ENCODE measurements at places on chromosomes 12 and 14.

- no peak for DNase-seq
These were observed 32.2 kb upstream of the PTPRQ start for GRCh38 chr12:80411787-80412186.

DNA sequence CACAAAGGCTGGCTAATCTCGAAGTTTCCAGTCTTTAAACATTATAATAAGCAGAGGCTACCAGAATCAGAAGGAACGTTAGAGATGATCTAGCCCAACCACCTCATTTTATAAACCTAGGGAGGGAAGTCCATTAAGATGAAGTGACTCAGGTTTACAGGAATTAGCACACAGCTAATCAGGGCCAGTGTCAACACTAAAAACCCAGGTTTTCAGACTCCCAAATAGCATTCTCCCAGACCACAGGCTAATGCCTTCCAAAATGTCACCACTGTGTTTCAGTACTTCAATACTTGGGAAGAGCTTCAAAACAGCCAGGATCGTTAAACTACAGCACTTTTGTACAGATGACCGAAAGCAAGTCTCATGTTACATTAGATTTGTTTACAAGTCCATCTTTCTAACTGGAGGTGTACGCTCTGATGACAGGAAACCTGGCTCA is 89.2 kb downstream of the FOXN3 start:
- no peak for DNase-seq

DNA sequence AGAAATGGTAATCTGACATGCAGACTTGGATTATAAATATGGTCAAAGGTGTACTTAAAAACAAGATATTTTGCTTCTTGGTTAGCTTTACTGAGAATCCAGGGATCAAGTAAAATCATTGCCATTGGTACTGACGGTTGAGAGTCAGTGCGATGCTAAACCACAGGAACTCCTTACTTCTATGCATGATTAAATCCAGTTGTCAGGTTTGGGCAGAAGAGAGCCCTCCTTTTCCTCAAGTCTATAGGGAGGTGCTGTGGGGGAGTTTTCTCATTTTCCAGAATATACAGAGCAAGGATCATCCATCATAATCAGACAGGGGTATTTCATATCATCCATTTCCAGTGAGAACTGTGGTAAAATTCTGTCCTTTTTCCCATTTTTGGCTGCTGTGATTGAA is 839.1 kb downstream of the NRXN3 start:
- no peak for DNase-seq

GRCh38 chr12:131386781-131387180 is 324.1 kb upstream of the SFSWAP start:
- DNase-seq: no peak

DNA sequence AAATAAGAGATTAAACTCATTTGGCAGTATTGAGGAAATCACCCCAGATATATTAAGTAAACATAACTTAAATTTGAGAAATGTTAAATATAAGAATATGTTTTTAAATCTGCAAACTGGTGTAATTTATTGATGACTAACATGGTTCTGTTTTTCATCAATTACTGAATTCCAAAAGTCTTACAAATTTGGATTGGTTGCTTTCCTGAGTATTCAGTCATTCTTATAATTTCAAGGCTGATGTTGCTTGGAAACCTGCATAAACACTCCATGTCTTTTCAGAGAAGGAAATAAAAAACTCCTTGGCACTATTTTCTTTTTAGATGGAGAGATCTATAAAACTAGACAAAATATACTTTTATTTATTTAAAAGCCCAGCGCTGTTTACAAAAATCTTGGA is 71.7 kb downstream of the NOVA1 start:
- DNase-seq: no peak

GRCh38 chr12:12689647-12690300 is 6.2 kb downstream of the GPR19 start:
- no peak for DNase-seq

- DNase-seq: no peak
These were observed 262.7 kb upstream of the ALG10B start for GRCh38 chr12:38053655-38054464.

- DNase-seq: no peak
These were observed 12.0 kb downstream of the GNG2 start for GRCh38 chr14:51872396-51872795.

DNA sequence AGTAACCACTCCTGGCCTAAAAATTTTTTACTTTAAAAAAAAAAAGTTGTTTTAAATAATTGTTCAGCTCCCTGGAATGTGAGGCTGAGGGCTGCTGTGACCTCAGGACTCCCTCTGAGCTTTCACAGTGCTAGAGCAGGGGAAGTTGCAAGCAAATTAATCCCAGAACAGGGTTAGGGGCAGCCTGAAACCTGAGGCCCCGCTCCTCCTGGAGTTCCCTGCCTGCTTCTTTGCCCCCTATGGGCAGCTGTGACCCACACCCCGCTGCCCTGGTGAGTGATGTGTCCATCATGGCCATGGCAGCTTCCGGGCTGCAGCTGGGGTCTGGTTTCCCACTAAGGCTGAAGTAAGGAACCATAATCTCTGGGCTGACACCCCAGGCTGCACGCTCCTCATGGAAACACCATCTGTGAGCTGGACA is 9.5 kb downstream of the RITA1 start:
- DNase-seq: no peak

DNA sequence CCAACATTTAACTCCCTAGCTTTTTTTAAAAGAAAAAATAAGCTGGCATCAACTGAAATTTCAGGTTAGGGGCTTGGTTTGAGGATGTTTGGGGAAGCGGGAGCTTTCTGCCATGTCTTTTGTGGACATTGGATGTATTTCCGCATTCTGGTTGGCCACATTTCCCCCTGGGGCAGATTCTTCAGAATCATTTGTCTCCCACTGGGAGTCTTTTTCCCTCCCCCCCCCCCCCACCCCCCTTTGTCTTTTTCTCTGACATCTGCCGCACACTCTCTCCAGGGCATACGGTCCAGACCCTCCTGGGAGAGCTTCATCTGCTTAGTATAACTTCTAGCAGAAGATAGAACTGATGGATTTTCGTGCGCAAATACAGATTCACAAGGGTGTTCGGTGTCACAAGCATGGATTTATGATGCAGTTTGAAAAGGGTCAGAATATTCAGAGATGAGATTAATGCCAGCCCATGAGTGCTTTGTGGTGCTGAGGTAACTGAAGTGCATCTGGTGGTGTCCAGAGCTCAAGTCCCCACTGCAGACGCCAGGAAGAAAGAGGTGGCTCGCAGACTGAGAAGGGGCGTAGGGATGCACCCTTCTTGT is 40.2 kb downstream of the ETV6 start:
- no peak for DNase-seq

DNA sequence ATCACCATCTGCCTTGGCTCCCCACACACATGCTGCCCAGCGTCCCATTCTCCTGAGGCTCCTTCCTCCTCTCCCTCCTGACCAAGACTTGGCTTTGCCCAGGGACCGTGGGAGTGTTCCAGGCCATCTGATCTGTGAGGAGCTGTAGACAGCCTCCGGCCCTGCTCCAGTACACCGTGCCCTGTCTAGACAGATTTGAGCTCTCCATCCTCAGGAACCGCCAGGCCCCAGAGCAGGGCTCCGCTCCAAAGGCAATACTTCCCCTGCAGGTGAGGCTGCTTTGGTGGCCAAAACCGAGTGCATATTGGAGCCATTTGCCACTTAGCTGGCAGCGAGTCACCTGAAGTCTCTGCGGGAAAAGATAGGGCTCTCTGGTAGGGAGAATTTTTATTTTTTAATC is 147.4 kb downstream of the ANO2 start:
- no peak for DNase-seq

GRCh38 chr12:93753838-93754429 is 76.8 kb downstream of the CRADD start:
- no peak for DNase-seq

DNA sequence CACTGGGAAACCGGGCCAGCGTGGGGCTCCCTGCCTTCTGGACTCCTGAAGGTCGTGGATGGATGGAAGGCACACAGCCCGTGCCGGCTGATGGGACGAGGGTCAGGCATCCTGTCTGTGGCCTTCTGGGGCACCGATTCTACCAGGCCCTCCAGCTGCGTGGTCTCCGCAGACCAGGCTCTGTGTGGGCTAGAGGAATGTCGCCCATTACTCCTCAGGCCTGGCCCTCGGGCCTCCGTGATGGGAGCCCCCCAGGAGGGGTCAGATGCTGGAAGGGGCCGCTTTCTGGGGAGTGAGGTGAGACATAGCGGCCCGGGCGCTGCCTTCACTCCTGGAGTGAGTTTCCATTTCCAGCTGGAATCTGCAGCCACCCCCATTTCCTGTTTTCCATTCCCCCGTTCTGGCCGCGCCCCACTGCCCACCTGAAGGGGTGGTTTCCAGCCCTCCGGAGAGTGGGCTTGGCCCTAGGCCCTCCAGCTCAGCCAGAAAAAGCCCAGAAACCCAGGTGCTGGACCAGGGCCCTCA is 26.9 kb downstream of the HIP1R start:
- DNase-seq: no peak

DNA sequence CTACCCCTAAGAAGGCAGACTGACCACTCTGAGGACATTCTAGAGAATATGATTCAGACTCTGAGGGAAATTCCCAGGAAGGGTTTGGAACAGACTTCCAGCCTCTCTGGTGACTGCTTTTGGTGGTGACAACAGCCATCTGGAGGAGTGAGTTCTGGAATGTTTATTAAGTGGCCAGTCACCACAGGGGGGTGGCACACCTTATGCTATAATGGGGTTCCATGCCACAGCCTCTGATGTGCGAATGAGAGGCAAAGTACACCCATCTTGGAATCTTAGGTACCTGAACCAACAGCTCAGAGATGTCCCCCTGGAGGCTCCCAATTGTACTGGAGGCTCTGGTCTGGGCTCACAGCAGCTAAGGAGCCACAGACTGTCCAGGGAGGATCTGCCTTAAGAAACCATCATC is 9.5 kb upstream of the TINF2 start:
- DNase-seq: no peak

DNA sequence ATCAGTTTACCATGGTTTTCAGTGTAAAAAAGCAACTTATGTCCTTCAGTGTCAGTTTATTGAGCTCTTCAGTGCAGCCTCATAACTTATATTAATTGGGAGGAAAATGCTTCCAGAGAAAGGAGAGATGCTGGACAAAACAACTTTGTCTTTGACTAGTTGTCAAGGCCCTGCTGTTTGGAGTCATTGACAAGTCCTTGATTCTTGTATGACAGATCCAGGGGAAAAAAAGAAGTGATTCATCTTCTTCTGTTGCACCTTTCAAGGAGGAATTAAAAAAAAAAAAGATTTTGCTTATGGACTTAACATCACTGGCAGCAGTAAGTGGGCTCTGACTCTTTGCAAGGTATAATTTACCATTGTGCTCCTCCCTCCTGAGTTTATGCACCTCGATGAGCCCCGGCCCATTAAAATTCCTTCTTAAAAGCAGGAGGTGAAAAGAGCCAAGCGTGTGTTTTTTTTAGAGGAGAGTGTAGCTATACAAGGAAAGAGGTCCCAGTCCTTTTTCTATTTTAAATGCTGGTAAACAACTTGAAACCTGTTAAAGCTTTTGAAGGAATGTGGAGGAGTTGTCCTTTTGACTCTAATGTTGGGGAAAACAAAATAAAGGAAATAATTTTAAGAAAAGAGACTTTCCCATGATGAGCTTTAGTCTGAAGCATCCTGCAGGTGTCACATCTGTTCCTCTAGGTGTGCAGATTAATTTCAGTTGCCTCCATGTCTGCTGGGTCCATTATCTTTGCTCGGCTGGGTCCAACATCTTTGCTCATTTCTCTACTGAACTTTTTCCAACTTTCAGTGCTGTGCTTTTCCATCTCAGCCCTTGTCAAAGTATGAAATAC is 431.6 kb downstream of the RAD51B start:
- no peak for DNase-seq

- no peak for DNase-seq
These were observed 17.8 kb downstream of the FBLN5 start for GRCh38 chr14:91929700-91930099.

DNA sequence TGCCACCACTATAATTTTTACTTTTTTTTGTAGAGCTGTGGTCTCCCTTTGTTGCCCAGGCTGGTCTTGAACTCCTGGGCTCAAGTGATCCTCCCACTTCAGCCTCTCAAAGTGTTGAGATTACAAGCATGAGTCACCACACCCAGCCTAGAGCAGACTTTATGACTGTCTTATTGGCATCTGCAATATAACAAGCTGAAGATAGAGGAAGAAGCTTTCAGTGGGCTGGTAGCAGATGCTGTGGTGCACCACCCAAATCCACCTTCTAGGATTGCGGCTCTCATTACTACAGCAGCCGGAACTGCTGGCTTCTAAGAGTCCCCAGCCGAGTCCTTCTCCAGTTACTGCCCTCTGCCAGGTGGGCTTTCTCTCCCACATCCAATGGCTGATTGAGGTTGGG is 7.6 kb upstream of the STK38L start:
- DNase-seq: no peak

- no peak for DNase-seq
These were observed 121.7 kb upstream of the CAND1 start for GRCh38 chr12:67147447-67147846.

DNA sequence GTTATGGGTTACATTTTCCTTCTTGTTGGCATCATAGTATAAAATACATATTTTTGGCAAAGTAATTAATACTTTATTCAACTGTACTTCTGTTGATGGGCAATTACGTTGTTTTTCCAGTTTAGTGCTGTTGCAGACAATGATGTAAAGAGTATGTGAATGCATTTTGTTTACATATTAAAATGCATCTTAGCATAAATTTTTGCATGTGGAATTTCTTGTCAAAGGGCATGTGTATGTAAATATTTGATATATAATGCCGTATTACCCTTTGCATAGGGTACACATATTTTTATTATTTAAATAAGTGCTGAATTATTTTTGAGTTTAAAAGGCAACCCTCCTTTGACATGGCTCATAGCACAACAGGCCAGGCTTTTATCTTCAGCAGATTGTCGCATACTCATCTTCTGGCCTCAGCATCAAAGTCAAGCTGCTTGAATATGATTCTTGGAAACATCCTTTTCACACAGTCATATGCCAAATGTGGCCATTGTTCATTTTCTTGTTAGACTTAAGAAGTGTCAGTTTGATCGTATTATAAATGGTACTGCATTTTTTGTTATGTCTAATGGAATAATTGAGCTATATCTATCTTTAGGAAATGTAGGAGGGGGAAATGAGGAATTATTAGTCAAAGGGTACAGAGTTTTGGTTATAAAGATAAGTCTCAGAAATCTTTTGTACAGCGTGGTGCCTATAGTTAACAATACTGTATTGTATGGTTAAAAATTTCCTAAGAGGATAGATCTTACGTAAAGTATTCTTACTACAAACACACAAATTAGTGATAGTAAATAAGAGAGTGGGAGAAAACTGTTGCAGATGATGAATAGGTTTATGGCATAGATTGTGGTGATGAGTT is 138.5 kb downstream of the FUT8 start:
- DNase-seq: no peak

Measured in stimulated activated CD8-positive, alpha-beta memory T cell treated with anti-CD3 and anti-CD28 coated beads, Interleukin-2, amount 100 ng/mL, for 48 hours (primary cell).